ENCODE measurements at places on chromosomes 2 and 18.

GRCh38 chr2:181178130-181178529, 197.7 kb downstream of the UBE2E3 start:
- DNase-seq, result no peak

GRCh38 chr2:182915369-182916326, 49.2 kb upstream of the FRZB start:
- no peak for DNase-seq

DNA sequence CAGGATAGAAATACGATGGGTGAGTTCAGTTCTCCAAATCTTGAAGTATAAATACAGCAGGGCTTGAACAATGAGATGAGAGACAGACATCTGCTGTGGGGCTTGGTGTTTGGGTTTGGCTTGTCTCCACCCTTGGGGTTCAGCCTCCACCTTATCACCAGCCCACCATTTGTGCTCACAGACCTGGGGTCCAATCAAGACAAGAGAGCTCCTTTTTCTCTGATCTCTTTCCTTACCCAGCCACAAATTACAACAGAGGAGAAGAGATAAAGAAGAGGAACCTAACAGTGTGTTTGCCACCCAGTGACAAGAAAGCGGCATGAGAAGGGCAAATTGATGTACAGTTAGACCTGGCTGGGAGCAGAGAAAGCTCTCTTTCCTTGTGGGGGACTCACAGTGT, 204.5 kb upstream of the CXCR4 start:
- DNase-seq, result no peak

- DNase-seq, result no peak
These were observed 42.2 kb downstream of the THNSL2 start for GRCh38 chr2:88212251-88212790.

- DNase-seq, result no peak
These were observed 89.5 kb upstream of the NCK2 start for GRCh38 chr2:105655244-105655643.

GRCh38 chr2:190976521-190976920, 37.5 kb downstream of the STAT1 start:
- DNase-seq, result no peak

GRCh38 chr2:24984912-24985311, 13.2 kb upstream of the DNAJC27 start:
- DNase-seq, result peak; percentile 66

- no peak for DNase-seq
These were observed 127.4 kb downstream of the CCDC102B start for GRCh38 chr18:68925268-68925667.

DNA sequence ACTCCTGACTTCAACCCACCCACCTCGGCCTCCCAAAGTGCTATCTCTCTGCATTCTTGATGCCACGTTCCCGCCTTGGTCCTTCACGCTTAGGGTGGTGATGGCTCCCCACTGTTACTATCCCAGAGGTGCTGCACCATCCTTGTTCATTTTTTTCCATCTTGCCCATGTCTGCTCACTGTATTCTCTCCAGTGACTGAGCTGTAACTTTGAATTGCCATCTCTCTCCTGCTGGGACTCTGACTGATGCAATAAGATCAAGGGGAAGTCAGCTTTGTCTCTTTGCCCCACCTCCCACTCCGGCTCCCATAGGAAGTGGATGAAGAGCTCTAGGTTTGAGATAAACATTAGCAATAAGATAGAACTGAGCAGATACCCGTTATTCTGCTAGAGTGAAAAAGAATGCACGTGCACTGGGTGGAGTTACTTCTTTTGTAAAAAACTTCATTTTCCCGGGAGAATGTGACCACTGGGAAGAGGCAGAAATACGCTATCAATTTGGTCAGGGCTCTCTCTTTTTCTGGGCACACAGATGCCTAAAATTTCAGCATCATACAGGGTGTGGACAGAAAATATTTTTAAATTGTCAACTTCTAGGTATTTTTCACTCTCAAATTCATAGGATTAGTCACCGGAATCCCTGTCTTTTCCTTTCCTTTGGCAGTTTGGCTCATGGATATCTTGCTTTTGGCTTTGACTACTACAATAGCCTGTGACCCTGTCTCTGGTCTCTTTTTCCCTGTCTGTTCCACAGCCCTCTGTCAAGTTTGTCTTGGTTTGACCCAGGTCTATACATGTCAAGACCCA, 105.4 kb downstream of the POLR1A start:
- DNase-seq, result no peak

DNA sequence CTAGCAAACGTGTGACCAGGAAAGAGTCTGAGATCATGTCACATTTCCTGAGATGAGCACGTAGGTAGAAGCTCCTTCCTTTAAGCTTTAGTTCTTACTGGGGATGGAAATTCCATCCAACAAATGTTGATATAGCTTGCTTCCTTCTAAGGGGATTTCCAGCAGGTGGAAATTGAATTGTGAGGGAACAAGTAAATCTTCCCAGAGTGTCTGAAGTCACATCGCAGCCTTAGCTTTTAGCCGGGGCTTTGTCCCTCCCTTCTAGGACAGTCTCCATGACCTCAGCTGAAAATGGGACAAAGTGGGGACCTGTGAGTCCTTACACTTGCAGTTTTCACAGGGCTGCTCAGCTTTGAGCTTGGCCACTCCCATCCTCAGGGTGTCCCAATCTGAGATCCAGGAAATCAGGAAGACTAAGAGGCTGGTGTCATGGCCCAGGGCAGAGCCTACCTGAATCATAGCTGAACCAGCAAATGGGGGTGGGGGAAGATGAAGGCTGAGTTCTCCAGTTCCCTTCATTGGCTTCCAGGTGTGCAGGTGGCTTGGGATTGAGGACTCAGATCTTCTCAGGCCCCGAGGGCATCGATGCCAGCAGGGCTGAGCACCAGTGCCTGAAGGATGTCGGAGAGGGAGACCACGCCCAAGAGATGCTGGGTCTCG, 8.3 kb downstream of the PRKAG3 start:
- no peak for DNase-seq

GRCh38 chr2:190088917-190089316, 26.4 kb upstream of the MSTN start:
- DNase-seq, result peak; percentile 35

GRCh38 chr18:40577981-40578365, 1377.1 kb upstream of the PIK3C3 start:
- no peak for DNase-seq

- DNase-seq, result no peak
These were observed 65.4 kb upstream of the TUBA3E start for GRCh38 chr2:130263606-130264005.

DNA sequence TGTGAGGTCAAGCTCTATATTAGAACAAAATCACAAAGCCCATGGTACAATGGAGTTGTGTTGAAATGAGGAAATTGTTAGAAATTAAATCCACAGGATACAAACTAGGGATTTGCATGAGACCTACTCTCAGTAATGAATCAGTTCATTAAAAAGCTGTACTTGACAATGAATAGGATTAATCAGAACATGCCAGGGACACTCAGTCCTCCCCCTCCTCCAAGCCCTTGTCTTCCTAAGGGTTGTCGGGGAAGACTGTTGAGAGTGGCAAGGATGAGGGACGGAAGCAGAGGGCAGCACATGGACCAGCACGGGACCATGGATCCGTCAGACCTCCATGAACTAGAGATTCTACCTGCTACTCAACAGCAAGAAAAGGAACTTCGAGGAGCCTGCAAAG, 39.8 kb downstream of the SPRED2 start:
- DNase-seq, result no peak

DNA sequence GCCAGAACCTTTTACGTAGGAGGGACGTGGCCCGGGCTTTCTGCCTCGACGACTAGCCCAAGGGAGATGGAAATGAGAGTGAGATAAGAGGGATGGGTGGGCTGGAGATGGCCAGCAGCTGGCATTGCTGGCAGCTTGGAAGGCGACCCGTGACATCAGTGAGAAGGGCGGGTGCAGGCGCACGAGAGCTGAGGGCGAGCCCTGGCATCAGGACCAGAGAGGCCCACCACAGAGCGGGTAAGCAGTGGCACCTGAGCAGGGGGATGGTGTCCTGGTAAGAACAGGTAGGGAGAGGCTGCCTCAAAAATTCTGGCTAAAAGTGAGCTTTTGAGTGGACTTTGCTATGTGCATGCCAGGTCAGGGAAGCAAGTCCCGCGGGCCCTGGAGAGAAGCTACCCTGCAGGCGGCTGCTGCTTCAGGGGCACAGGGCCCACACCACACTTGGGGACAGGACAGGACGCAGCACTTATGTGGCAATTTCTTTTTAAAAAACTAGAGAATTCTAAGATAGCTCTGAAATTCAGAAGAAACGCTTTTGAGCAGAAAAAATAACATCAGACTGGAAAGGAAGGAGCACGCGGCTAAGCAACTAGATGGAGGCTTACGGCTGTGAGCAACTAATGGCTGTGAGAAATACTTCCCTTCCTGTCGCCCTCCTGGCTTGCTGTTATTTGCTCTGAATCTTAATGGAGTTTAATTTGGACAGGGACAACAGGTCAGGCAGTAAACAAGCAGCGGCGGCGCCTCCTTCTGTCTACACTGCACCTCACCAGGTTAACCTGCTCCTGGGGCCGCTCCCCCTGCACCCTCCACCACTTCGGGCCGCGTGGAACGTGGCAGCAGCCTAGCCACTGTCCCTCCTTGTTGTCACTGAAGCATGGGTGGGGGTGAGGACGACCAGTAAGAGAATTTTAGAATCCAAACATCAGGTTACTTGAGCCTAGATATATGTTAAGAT, 20.5 kb downstream of the THAP4 start:
- no peak for DNase-seq

- DNase-seq, result peak; percentile 25
These were observed 2.3 kb upstream of the MAL start for GRCh38 chr2:95023222-95023597.

- no peak for DNase-seq
These were observed 99.1 kb upstream of the ITGA6 start for GRCh38 chr2:172328103-172328841.

DNA sequence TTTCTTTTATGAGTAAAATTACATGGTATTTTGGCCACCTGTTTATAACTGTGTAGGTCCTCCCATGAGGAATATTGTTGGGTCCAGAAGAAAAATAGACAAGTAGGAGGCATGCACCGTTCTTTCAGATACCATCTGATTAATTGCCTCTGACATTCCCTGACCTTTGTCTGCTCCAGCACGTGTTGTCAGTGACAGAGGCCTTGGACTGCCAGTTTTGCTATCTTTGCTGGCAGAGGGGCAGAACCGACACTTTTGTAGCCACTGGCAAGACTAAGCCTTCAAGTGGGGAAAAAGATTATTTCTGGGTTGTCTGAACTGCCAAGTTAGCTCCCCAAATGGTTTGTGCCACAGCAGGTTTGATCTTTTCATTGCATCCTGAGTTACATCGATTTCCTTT, 276.9 kb downstream of the CAMKMT start:
- no peak for DNase-seq

DNA sequence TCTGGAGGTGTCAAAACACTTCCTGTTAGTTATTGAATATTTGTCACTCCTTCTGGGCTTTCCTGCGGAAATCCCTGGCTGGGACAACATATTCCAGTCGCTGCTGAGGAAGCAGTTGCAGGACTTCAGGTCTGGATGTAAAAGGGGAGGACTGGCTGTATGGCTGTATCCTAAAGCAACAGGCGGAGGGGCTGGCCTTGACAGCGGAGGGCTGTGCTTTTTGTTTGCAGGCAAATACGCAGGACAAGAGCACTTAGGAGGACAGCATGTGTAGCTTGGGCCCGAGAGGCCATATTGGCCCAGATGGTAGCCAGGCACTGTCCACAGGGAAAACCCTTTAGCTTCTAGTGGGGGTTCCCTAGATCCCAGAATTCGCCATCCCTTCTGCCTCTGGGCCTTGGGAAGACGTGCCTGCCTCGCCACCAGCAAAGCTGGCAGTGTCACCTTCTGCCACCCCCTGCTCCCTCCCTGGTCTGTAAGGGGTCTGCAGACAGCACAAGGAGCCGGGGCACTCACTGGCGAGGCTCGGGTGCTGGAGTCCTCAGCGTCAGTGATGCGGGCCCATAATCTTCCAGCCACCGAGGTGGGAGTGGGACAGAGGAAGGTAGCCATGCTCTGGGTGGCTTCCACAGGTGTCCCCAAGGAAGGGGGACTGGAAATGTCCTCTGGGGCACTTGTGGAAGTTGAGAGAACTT, 6.7 kb downstream of the NPPC start:
- no peak for DNase-seq

- DNase-seq, result no peak
These were observed 52.8 kb downstream of the MARCO start for GRCh38 chr2:118994778-118995177.

GRCh38 chr18:35050028-35050546, 8.9 kb downstream of the MAPRE2 start:
- no peak for DNase-seq

GRCh38 chr18:70998490-70998889, 709.6 kb downstream of the SOCS6 start:
- DNase-seq, result no peak

DNA sequence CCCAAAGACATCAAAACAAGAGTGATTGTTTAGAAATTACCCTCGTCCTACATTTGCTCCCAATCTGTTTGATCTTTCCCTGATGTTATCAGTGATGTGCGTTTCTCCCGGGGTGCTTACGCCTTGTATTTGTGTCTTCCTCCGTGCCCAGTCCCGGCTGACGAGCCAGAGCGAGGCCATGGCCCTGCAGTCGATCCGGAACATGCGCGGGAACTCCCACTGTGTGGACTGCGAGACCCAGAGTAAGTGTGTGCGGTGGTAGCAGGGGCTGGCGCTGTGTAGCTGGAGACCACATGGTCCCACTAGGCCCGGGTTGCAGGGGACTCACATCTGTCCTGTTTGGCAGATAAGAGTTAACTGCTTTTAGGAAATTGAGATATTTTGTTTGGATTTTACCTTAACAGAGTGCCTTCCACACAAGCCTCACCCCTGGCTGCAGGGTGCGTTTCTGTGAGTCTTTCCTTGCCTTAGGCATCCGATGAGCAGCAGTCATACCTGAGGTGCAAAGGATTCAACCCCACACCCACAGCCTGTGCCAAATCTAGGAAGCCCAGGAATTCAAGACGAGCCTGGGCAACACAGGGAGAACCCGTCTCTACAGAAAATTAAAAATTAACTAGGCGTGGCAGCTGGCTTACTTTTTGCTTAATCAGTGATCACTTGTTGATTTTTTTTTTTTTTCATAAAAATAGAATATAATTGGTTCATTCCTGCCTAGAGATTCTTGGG, 127.4 kb downstream of the GBX2 start:
- DNase-seq, result no peak

DNA sequence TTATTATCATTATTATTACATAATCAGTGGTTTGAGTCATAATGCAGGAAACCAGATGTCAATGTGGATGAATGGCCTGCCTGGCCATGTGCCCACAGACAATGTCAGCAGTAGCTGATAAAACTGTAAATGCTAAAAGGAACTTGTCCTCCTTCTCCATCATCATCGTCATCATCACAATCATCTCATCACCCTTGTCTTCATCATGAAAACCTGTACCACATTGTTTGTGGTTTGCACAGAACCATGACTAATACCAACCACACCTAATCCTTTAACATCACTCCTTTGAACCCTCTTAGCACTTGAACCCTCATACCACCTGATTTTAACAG, 96.0 kb downstream of the HNMT start:
- DNase-seq, result peak; percentile 36

DNA sequence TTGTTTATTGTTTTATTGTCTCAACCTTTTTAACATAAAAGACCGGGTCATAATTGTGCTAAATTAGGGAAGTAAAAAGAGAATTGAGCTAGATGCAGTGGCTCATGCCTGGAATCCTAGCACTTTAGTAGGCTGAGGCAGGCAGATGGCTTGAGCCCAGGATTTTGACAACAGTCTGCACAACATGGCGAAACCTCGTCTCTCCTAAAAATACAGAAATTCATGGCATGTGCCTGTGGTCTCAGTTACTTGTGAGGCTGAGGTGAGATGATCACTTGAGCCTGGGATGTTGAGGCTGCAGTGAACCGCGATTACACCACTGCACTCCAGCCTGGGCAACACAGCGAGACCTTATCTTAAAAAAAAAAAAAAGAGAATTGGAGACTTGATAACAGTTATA, 104.2 kb upstream of the TTC27 start:
- DNase-seq, result no peak

GRCh38 chr2:236813766-236814165, 244.1 kb downstream of the ACKR3 start:
- DNase-seq, result no peak
